ENCODE measurements at places on chromosomes 12 and 14.

DNA sequence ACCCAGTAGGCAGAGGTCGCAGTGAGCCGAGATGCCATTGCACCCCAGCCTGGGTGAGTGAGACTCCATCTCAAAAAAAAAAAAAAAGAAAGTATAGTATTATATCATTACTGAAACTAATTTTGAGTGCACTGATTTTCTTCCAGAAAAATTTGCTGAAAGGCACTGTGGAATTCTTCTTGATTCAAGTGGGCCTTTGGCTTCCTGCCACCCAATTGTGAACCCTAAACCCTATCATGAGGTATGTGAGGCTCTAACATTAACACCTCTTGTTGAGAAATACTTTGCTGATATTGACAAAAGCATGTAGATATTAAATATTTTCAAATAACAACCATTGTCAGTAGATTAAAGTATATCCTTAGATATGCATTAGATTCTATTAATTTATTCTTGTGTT lies 211.2 kb downstream of the LRRK2 start:
- DNase-seq: no peak

DNA sequence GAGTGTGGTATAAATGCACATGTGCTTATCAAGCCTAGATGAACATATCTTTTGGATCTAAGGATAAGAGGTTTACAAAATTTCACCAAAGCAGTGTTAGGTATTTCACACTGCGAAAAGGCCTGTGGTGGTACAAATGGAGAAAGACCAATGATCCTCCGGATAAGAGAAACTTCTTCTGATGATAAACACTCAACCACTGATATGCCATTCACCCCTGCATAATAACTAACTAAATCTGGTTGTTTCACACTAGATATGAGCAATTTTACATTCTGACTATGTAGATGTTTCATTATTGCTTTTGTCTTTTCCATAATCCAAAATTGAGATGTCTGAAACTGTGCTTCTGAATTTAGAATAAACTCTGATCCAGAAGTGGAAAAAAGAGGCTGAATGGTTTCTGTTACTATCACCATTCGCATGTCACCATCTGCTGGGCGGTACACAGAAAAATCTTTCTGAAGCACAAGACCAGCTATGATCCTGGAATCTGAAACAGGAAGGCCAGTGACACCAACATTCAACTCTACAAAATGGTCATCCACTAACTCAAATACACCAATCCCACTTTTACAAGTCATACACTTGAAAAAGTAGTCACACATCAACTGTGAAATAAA lies 1.3 kb downstream of the BBS10 start:
- DNase-seq: no peak

- peak; percentile 91 for DNase-seq
Observed at GRCh38 chr12:121776190-121777098, 17.0 kb downstream of the RHOF start.

- no peak for DNase-seq
Observed at GRCh38 chr12:114681116-114681871, 2.7 kb downstream of the TBX3 start.

- no peak for DNase-seq
Observed at GRCh38 chr14:90299408-90299807, 32.3 kb downstream of the NRDE2 start.

- no peak for DNase-seq
Observed at GRCh38 chr12:68240975-68241374, 12.4 kb downstream of the IL22 start.

- DNase-seq: no peak
Observed at GRCh38 chr14:104794099-104794498, 1.4 kb downstream of the AKT1 start.

DNA sequence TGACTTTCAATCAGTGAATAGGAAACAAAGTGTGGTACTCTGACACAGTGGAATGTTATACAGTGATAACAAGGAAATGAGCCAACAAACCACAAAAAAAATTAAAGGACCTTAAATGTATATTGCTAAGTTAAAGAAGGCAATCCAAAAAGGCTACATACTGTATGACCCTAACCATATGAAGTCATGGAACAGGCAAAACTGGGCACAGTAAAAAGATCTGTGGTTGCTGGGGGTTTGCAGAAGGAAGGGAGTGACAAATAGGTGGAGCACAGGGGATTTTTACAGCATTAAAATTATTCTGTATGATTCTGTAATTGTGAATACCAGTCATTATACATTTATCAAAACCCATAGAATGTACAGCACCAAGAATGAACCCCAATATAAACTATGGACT lies 112.6 kb downstream of the KCNC2 start:
- no peak for DNase-seq

DNA sequence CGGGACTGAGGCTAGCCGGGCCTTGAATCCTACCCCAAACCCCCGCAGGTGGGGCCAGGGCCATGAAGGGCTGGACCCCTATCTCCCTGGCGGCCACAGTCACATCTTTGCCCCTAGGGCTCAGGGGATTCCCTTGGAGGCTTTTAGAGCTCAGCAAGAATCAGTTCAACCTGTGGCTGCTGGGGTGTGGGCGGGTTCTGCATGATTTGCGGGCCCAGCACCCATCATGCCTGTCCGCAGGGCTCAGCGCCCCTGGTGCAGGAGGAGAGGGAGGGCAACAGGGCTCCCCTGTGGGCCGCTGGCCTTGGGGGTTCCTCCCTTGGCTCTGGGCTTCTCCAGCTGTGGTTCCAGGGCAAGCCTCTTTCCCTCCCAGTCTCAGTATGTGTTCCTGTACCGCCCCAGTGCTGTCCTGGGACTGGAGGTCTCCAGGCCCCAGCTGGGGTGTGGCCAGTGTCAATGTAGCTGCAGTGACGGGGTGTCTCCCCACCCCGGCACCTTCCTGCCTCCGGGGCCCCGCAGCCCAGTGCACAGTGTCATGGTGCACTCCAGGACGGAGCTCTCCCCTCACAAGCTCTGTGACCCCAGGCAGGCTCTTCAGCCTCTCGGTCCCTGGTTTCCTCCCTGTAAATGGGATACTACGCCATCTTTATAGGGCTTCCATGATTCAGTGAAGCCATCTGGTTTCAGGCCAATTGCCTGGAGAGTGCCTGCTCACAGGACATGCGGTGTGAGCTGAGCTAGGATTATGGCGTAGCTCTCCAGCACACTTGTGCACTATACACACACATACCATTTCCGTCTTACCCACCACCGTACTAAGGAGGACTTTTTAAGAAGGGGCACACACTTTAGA lies 9.9 kb upstream of the LBHD2 start:
- DNase-seq: no peak

All from stimulated activated CD4-positive, alpha-beta T cell treated with anti-CD3 and anti-CD28 coated beads, TNF-alpha, amount 100 ng/mL, for 4 hours (primary cell).